ENCODE measurements at places on chromosomes 6 and 20. TPM values are rescaled to one million over a fixed set of nuclear protein-coding genes. Genes with fewer than 3 reads are reported as not detected.

Gene TMEM242
- total RNA-seq, result 8.7 TPM

Gene MRPL18
- 83.8 TPM for total RNA-seq

Gene BPIFB2
- total RNA-seq, result not detected

Gene HDGFL1
- total RNA-seq, result not detected

Gene REM1
- 0.68 TPM for total RNA-seq

Gene PRSS16
- 3.2 TPM for total RNA-seq

Gene WFDC2
- total RNA-seq, result not detected

Gene RANBP9
- total RNA-seq, result 12.0 TPM

Gene APOM
- total RNA-seq, result 3.7 TPM

Gene APMAP
- 188 TPM for total RNA-seq

Gene OLIG3
- total RNA-seq, result not detected

Gene TRIM31
- 1.3 TPM for total RNA-seq

Gene CCDC170
- total RNA-seq, result 0.12 TPM

Gene SEL1L2
- total RNA-seq, result not detected

Gene PREP
- 34.2 TPM for total RNA-seq

Gene BPI
- not detected for total RNA-seq

Gene VIP
- not detected for total RNA-seq

Gene DLL1
- total RNA-seq, result 0.15 TPM

Gene ENPP1
- 1.3 TPM for total RNA-seq

Gene SNX5
- total RNA-seq, result 228 TPM

Gene TRIM15
- not detected for total RNA-seq

Gene IRAK1BP1
- 0.64 TPM for total RNA-seq

Gene FRMD1
- total RNA-seq, result 0.08 TPM

Gene ELOVL2
- total RNA-seq, result 5.9 TPM

Gene RNF182
- 3.3 TPM for total RNA-seq

Gene TTK
- total RNA-seq, result 20.5 TPM

Gene FBXO5
- total RNA-seq, result 20.3 TPM

Gene HUS1B
- 0.31 TPM for total RNA-seq

Gene BMP5
- total RNA-seq, result 0.04 TPM

Gene GABRR1
- not detected for total RNA-seq

Gene AGPAT4
- total RNA-seq, result 5.5 TPM

Gene SMOC2
- total RNA-seq, result not detected

Gene GDAP1L1
- total RNA-seq, result 0.07 TPM

Gene MYMX
- not detected for total RNA-seq

Gene FLRT3
- total RNA-seq, result 2.2 TPM

Gene NMBR
- not detected for total RNA-seq

Gene AAR2
- 41.5 TPM for total RNA-seq

Gene ETV7
- total RNA-seq, result 0.14 TPM

Gene PACSIN1
- total RNA-seq, result 0.05 TPM

Gene USP49
- 0.83 TPM for total RNA-seq

Gene PRDM13
- total RNA-seq, result 0.88 TPM

Gene TINAG
- not detected for total RNA-seq

Gene SIRPB2
- not detected for total RNA-seq

Gene EPPIN
- total RNA-seq, result not detected

Gene DPM1
- 72.2 TPM for total RNA-seq

Gene KCNB1
- total RNA-seq, result 3.6 TPM

Gene EFCAB8
- not detected for total RNA-seq

Gene PTCRA
- total RNA-seq, result not detected

Gene ADGB
- not detected for total RNA-seq

Gene PHACTR1
- total RNA-seq, result not detected

Gene OR2H1
- total RNA-seq, result not detected

Gene COMMD7
- 56.1 TPM for total RNA-seq

Gene HLA-DRB5
- total RNA-seq, result not detected

Gene KIAA0408
- total RNA-seq, result 7.0 TPM
